Stimulated activated CD8-positive, alpha-beta memory T cell treated with anti-CD3 and anti-CD28 coated beads, Interleukin-15, amount 100 ng/mL, for 4 hours (primary cell): ENCODE measurements at places on chromosomes 3 and 15.

DNA sequence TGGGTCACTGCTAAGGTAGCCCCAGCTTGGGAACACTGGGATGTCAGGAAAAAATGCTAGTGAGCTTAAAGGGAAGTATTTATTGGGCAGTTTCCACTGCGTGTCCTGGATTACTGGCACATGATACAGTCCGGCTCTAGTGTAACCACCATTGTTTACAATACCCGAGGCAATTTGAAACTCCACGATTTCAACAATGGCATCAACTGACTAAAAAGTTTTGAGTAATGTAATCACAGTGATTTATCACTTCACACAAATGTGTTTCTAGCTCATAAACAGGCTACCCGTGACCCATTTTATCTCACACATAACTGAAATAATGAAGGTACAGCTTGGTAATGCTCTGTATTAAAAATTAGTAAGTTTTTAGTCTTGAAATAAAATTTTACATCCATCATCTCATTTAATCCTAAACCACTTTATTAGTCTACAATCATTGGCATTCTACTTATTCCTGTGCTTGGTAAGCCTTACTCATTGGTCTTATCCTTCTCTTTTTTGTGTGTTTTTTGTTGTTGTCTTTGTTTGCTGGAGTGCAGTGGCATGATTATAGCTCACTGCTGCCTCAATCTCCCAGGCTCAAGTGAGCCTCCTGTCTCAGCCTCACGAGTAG is 7.6 kb downstream of the ZMAT3 start:
- DNase-seq: no peak

DNA sequence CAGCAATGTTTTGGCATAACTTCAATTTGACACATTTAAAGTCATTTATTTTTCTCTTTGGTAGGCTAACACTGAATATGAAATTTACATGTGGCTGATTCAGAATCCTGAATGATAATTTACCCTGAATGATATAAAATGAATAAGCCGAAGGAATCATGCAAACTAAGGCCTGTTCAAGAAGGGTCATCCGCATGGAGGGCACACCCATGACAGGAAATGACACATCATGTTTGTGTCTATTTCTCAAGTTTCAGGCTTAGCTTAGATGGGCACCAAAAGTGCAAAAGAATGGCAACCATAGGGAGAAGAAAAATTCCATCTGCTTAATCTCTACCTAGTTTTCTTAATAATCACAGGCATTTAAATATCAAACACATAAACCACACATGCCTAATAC is 141.5 kb downstream of the DUT start:
- no peak for DNase-seq

DNA sequence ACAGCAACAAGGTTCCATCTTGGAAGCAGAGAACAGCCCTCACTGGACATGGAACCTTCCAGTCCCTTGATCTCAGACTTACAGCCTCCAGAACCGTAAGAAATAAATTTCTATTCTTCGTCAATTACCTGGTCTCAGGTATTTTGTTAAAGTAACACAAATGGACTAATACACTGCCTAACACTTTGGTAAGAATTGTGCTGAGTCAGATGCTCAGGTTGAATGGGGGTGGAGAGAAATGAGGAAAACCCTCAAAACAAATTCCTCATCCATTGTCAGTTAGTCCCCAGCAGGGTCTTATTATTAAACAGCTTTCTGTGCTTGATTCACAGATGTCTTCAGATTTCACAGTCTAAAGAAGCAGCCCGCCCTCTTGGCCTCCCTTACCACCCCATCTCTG is 306.2 kb upstream of the SLCO3A1 start:
- DNase-seq: no peak

GRCh38 chr3:151012753-151013152 is 40.2 kb upstream of the CLRN1 start:
- no peak for DNase-seq

GRCh38 chr3:197520311-197521276 is 35.2 kb downstream of the BDH1 start:
- no peak for DNase-seq

DNA sequence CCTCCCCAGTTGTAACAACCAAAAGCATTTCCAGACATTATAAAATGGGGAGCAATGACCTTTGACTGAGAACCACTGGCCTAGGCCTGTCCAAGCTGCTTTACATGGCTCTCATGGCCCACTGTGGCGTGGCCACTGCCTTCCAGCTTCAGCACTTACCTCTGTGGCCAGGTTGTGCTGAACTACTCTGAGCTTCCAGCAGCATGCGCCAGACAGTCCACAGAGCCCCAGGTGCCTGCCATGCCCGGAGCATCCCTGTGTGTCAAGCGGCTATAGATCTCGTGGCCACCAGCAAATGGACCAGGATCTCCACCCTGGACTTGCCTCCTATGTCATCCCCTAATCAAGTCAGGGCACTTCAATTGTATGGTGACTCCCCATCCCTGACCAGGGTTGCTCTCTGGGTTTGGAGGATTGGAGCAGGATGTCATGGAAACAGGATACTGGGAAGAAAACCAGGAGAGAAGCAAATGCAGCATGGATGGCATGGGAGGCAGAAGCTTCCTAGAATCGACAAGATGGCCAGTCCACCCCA is 199.7 kb downstream of the UACA start:
- DNase-seq: no peak

- DNase-seq: no peak
Measured at GRCh38 chr3:126963261-126964190, 19.4 kb upstream of the PLXNA1 start.

DNA sequence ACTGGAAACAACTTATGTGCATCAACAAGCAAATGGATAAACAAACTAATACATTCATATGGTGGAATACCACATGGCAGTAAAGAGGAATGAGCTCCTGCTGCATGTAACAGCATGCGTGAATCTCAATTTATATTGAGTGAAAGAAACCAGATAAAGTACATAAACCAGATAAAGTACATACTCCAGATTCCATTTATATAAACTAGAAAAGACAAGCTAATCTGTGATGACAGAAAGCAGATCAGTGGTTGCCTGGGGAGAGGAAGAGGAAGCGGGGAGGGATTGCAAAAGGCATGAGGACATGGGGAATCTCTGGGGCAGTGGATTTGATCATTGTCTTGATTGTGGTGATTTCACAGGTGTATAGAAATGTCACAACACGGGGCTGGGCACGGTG is 34.2 kb downstream of the LIMD1 start:
- no peak for DNase-seq

DNA sequence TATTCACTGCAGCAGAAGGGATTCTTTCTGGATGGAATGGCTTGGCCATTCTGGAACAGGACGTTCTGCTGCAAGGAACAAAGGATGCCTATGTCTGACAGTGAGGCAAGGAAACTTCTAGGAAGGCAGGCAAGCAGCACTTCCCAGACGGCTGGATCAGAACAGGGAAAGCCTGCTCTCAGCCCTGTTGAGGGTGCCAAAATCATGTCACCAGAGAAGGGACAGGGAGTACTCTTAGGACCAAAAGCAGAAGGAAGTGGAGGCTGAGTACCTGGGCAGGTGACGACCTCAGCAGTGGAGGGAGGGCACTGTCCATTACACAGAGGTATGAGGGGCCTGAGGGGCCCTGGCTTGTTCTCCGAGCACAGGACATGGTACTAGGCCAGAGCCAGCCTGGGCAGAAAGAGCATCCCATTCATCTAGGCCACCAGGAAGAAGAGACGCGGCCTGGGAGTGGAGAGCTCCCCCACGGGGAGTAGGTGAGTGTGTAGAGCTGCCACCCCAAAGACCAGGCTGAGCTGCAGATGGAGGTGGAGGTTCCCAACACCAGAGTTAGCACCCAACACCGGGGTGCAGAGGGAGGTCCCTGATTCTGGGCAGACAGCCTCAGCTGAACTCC is 9.6 kb downstream of the KLF15 start:
- no peak for DNase-seq

DNA sequence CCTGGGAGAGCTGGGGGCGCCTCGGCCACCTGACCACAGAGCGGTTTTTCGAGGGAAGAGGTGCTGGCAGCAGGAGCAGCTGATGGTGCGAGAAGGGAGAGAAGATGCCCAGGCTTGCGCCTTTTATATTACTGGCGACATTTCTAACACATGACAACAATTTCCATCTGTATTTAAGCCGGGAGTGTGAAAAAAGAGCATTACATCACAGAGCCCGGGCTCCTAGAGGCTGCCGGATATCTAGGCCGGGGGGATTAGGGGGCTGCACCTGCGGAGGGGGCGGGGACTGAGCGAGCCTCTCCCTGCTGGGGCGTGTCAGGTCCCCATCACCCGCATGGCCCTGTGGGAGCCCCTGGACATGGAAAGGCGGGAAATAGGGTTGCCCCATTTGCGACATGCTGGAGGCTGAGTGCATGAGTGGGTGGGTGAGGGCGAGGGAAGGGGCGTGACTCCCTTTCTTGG is 440.7 kb downstream of the MAGI1 start:
- no peak for DNase-seq

- no peak for DNase-seq
Measured at GRCh38 chr3:25820366-25820765, 30.5 kb downstream of the OXSM start.

GRCh38 chr3:18531662-18532061 is 106.5 kb upstream of the SATB1 start:
- no peak for DNase-seq

GRCh38 chr15:90051874-90052273 is 50.4 kb downstream of the IDH2 start:
- no peak for DNase-seq

GRCh38 chr3:140284372-140284771 is 349.4 kb downstream of the CLSTN2 start:
- DNase-seq: no peak

DNA sequence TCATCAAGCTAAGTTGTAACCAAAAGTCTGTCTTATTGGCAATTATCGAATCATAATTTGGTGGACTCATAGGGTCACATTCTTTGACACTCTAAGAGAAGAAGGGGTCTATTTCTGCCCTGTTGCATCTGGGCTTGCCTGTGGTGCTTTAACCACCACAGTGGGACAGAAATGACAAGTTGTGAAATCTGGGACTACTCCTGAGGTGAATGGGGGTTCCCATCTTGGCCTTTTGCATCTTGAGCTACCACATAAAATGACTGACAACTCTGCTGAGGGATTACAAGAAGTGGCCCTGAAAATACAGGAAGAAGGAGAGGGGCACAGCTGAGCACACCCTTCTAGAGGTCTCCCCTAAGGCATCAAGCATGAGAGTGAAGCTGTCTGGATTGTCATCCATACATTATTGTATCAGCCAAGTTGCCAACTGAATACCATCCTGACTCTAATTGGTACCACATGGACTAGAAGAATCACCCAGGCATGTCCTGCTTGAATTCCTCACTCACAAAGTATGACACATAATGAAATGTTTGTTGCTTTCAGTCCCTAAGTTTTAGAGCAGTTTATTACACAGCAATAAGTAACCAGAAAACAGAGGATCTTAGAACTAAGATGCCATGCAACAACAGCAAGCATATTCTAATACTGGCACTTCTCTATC is 306.5 kb downstream of the ROBO1 start:
- DNase-seq: no peak

DNA sequence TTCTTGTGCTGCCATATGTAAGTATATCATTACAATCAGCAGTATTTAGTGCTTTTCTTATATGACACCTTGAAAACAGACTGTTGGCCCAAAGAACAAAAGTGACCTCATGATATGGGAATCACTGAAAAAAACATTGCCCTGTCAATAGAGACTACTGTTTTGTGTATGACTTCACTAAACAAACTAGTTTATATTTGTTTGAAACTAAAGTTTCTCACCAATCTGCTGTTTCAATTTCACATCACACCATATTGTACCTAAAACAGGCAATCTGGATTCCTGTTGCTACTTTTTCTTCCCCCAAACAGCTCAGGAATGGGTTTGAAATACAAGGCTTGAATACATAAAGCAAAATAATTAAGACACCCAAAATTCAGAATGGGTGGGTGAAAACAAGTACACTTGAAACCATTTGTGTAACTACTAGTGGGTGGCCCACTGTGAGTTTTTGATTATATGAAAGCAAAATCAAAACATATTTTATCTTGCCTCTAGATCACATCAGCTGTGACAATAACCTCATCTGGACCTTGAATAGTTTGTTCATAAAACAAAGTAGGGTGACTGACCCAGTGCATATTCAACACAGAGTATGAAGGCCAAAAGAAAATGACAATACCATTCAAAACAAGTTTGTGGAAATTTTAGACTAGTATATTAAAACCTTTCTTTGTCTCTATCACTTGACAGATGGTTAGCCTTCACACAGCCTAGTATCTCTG is 5.9 kb downstream of the ZBTB20 start:
- DNase-seq: no peak

DNA sequence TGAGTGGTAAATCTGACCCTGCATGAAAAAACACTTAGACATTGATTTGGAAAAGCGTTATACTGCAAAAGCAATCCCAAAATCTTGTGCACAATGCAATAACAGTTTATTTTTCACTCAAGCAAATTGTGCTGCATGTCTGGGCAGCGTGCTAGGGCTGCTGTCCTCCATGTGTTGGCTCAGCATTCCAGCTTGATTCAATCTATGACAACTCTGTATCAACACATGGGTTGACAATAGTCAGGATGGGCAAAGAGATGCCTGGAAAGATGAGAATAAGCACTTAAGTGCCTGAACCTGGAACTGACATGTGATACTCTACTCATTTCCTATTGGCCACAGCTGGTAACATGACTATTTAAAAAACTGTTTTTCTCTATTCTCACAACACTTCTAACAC is 51.8 kb downstream of the DUT start:
- DNase-seq: no peak

- DNase-seq: no peak
Measured at GRCh38 chr15:63240109-63240508, 37.3 kb upstream of the APH1B start.

DNA sequence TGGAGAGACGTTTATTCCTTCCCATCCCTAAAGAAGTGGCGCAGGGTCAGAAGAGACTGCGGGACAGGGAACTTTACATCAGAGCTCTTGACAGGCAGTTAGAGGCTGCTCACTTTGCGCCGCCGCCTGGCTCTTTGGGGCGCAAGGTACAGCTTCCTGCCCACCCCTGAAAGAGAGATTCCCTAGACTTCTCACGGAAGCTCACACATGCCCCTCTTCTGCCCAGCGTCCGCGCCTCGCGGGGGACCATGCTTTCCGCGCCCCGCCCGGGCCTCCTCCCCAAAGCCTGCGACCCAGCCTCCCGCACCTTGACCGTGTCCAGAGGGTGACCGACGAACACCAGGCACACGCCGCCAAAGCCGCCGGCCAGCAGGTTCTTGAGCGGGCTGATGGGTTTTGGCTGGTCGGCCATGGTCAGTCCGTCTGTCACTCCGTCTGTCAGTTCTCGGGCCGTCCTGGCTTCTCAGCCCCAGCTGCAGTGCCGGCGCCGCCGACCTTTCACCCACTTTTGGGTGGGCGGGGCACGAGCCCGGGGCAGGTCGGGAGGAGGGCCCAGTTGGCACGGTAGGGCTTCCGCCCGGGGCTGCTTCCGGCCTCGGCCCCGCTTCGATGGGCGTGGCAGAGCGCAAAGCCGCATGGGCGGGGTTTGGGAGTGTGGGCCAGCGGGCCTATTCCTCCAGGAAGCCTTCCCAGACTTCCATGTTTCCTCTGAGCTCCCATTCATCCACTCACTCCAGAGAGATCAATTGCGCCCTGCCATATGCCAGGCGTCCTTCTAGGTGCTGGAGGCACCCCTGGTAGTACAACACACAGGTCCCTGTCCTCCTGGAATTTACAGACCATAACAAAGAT is at the start of gene SLC25A20:
SLC25A20 (minus strand) TSS at position 500 of the 852 bp plus-strand sequence; CDS start at position 412, 88 bp downstream.
- peak; percentile 81 for DNase-seq
